ENCODE measurements at places on chromosomes 2 and 18. TPM values are rescaled to one million over a fixed set of nuclear protein-coding genes. Genes with fewer than 3 reads are reported as not detected.

FAM237A gene
- total RNA-seq = not detected

DNA sequence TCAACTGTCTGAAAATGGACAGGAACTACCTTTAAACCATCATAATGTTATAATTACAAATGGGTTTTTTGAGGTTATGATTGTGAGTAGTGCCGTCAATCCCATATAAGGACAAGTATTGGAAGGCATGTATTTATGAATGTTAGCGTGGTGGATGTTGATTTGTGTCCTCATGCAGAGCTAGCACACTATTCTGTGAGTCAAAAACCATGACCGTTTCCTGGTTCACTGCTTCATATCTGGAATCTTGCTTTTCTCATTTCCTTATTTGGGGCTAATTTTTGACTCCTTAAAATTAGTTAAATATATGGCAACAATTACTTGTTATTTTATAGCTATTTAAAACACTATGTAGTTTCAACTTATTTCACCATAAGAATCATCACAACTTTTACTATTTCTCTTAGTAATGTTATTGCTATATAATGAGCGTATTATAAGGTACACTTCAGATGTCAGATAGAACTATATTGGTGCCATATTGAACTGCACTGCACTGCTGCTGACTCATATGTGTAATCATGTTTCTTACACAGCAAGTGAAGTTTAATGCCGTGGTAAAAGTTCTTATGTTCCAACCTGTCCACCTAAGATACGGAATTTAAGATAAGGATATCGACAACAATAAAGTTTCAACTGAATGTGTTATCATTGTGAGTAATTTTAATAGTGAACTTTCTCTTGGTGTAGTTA is 192.8 kb downstream of the PTGR3 start:
- H3K27me3 ChIP-seq = no peaks in the 10 kb centered on the region
- DNase-seq = no peak
- H3K4me3 ChIP-seq = no peak overlapping the region
- H3K36me3 ChIP-seq = no peaks in the 10 kb centered on the region
- no peak overlapping the region for H3K27ac ChIP-seq
- no peaks in the 10 kb centered on the region for H3K4me1 ChIP-seq

- H3K27me3 ChIP-seq = peaks cover 2% of the 10 kb centered on the region
- no peak for DNase-seq
- no peak overlapping the region for H3K4me3 ChIP-seq
- H3K4me1 ChIP-seq = peaks cover 5% of the 10 kb centered on the region
- H3K36me3 ChIP-seq = no peaks in the 10 kb centered on the region
Measured at GRCh38 chr18:45370255-45371010, 244.8 kb upstream of the SLC14A2 start.

- H3K27me3 ChIP-seq = peaks cover 1% of the 10 kb centered on the region
- no peaks in the 10 kb centered on the region for H3K4me1 ChIP-seq
- DNase-seq = no peak
- H3K36me3 ChIP-seq = no peaks in the 10 kb centered on the region
- H3K4me3 ChIP-seq = no peak overlapping the region
Measured at GRCh38 chr2:148548716-148549400, 95.7 kb upstream of the EPC2 start.

- no peak overlapping the region for H3K27ac ChIP-seq
- H3K27me3 ChIP-seq = peaks cover 36% of the 10 kb centered on the region
- H3K36me3 ChIP-seq = no peaks in the 10 kb centered on the region
- no peaks in the 10 kb centered on the region for H3K4me1 ChIP-seq
Measured at GRCh38 chr2:234536178-234536965, 39.5 kb upstream of the ARL4C start.

All from IMR-90 (cell line).